Glutamatergic neuron (in vitro differentiated cells): ENCODE measurements at places on chromosomes 2 and 18. TPM values are rescaled to one million over a fixed set of nuclear protein-coding genes. Genes with fewer than 3 reads are reported as not detected.

DNA sequence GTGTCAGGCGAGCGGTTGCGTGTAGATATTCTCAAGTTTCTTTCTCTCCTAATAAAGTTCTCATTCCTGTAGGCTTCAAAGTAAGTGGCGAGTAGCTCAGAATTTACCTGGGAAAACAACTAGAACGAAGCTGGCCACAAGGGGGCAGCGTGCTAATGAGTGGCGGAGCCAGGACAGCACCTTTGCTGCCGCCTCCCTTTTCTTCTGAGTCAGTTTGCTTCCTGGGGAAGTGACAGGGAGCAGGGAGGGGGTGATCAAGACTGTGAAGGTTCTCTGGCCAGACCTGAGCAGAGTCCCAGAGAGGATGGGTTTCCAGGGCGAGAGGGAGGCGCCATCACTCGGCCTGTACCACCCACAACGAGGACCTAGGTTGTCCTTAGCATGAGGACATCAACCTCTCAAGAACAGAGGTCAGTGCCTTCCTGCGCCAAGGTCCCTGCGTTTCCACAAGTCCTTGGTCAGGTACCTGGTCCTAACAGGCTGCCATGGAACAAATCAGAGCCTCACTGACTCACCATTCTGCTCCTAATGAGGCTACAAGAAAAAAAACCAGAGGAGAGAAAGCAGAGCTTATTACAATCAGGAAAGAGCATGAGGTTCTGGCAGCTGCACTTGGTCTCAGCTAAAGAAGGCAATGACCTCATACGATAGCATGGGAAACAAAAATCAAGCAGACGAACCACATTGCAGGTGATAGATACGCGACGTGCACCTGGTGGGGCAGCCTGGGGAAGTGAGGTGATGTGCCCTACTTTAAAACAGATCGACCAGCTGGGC, 98.7 kb downstream of the PLB1 start:
- H3K27me3 ChIP-seq = peaks cover 4% of the 10 kb centered on the region
- peak; percentile 84 for DNase-seq
- no peak overlapping the region for H3K4me3 ChIP-seq

GRCh38 chr2:9460441-9461017, 13.8 kb upstream of the IAH1 start:
- H3K27me3 ChIP-seq = peaks cover 5% of the 10 kb centered on the region
- H3K36me3 ChIP-seq = no peaks in the 10 kb centered on the region
- no peak for DNase-seq
- H3K27ac ChIP-seq = no peak overlapping the region
- no peak overlapping the region for H3K4me3 ChIP-seq
- H3K4me1 ChIP-seq = peaks cover 19% of the 10 kb centered on the region

Gene SERPINE2
- total RNA-seq = 24.6 TPM

- no peak overlapping the region for H3K4me3 ChIP-seq
- peak overlapping the region; percentile 78 for H3K27ac ChIP-seq
- no peak for DNase-seq
- peaks cover 5% of the 10 kb centered on the region for H3K36me3 ChIP-seq
- H3K27me3 ChIP-seq = peaks cover 6% of the 10 kb centered on the region
These were observed 548.2 kb downstream of the CBLN2 start for GRCh38 chr18:71995904-71996465.

DNA sequence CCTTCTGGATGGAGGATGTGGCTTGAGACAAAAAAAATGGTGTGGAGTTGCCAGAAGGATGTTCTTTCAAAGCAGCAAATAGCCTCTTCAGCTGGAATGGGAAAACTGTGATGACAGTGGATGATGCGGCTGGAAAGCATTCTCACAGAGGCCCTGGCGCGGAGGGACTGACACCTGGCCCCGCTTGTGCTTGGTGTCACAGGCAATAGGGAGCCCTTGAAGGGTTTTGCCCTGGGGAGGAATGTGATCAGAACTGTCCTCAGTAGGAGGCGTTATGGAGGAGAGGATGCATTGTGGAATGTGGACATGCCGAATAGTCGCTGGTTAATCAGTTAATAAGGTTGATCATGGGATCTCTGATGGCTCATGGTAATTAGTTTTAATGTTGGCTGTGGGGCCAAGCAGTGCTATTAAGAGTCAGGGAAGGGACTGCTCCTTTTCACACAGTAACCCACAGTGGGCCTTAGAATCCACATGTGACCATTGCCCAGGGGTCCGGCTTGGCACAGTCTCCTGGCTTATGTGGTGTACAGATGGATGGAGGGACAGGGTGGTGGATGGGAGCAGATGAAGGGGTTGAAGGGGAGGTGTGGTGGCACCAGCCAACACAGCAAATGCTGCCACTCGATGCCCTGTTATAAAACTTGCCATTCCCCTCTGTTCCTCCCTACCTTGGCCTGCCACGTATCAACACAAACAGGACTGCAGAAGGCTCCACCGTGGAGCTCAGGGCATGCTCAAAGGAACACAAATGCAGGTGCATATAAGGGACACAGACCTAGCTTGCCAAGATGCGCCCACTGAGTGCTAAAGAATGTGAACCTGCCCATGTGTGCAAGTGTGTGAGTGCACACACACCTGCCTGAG, 71.7 kb downstream of the CIB4 start:
- DNase-seq = peak; percentile 4
- no peaks in the 10 kb centered on the region for H3K36me3 ChIP-seq
- H3K4me3 ChIP-seq = no peak overlapping the region
- H3K4me1 ChIP-seq = no peaks in the 10 kb centered on the region
- H3K27me3 ChIP-seq = peaks cover 13% of the 10 kb centered on the region

Gene MRPS5
- 68.7 TPM for total RNA-seq
